ENCODE measurements at places on chromosomes 6 and 20.

- no peak for DNase-seq
Observed at GRCh38 chr6:17334265-17334664, 53.1 kb downstream of the RBM24 start.

DNA sequence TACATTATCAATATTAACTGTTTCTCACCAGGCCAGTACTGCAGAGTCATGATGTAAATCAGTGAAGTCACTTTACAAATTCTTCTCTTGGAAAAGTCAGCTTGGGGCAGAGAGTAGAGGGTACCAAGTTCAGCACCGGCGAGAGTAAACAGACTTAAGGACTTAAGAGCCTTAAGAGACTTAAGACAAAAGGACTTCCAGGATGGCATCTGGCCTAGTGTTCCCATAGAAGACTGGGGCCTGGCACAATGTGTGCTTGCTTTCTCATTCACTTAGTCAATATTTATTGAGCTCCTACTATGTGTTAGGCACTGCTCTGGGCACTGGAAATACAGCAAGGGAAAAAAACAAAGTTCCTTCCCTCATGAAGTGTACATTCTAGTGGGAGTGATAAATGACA is 1.4 kb upstream of the SNPH start:
- no peak for DNase-seq

- no peak for DNase-seq
Observed at GRCh38 chr20:37932919-37933318, 30.0 kb downstream of the VSTM2L start.

- DNase-seq: no peak
Observed at GRCh38 chr20:3711484-3711941, 887 bp downstream of the SIGLEC1 start.

GRCh38 chr20:50844430-50845100 is 49.7 kb downstream of the BCAS4 start:
- DNase-seq: peak; percentile 58

GRCh38 chr6:168072730-168073129 is 6.3 kb downstream of the FRMD1 start:
- DNase-seq: no peak

GRCh38 chr6:53765270-53765669 is 29.5 kb upstream of the LRRC1 start:
- DNase-seq: no peak

GRCh38 chr6:6970851-6971250 is 136.9 kb upstream of the RREB1 start:
- DNase-seq: no peak

GRCh38 chr6:54473328-54473727 is 165.1 kb downstream of the TINAG start:
- DNase-seq: no peak

GRCh38 chr6:15441981-15442380 is 196.1 kb downstream of the JARID2 start:
- no peak for DNase-seq

DNA sequence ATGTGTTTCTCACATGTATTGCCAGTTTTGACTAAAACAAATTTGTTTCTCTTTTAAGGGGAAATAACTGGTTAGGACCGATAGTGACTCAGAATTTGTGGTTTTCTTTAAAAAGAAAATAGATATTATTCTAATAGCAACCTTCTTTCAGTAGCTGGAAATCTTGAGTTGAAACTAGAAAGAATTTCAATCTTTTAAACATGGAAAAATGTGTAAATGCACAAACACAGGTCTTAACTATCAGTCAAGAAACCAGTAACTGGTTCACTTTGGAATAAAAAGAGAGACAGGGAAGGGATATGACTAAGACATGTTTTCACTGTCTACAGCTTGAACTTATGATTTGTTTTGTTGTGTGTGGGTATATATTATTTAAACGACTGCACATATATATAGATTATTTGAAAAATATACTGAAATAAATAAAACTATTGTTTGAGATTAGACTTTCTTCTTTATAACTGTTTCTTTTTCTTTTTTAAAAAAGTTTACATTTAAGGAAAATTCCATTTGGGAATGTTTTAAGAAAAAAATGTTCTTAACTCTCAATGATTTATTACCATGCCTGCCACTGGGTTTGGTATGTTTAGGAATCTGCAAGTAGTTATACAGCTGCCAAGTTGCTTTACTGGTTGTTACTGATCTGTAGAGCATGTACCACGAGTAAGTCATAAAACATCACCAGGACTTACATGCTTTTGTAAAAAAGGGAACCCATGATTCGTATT is 753.3 kb upstream of the MARCKS start:
- DNase-seq: no peak

DNA sequence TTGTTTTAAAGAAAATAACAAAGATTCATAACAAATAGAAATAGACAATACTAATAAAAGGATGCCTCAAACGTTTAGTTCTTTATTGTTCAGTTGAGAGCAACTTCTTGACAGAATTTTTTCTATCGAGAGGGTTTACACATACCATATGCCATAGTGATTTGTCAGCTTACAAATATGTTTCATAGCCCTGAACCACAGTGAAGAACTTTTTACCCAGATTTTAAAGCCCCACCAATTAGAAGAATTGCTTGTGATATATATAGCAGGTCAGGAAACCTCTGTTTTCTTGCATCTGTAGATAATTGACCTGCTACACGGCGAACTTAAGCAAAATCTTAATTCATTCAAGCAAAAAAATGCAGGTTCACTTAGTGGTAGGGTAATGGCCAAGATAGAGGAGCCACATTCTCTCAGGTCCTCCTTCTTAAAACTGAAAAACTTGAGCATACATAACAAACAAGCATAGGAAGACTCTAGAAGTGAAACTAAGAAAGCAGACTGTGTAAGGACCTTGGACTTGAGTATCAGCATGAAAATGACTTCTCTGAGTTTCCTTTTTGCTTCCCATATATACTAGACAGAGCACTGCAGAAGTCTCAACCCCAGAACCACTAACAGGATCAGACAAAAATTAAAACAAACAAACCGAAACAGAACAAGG is 39.5 kb downstream of the CRISP1 start:
- DNase-seq: no peak

All from stimulated activated CD4-positive, alpha-beta T cell treated with anti-CD3 and anti-CD28 coated beads, Interleukin-15, amount 100 ng/mL, for 24 hours (primary cell).